ENCODE measurements at places on chromosomes 7 and 10.
A peak's percentile ranks its signal among the peaks of the same experiment; 100 is the strongest.

- no peak for DNase-seq
These were observed 421.1 kb upstream of the FOXK1 start for GRCh38 chr7:4260867-4261600.

DNA sequence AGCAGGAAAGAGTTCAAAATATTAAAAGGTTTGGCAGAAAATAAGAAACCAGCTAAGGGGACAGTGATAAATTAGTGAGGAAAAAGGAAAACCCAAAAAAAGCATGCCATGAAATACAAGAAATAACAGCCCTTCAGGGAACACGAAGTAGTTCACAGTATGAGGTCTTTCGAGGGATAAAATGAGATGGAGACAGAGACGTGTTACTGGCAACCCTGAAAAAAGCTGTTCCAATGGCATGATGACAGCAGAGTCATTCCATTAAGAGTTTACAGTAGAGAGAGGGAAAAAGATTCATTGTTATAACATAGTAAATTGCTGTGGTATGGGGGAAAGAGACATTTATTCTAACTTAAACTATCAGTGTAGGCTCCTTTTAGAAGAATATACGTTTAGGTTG, 391.2 kb downstream of the ANKRD7 start:
- DNase-seq: no peak

GRCh38 chr10:14616465-14616864, 158.2 kb downstream of the FAM107B start:
- no peak for DNase-seq

GRCh38 chr7:71705901-71706596, 574.1 kb downstream of the GALNT17 start:
- DNase-seq: no peak

- peak; percentile 28 for DNase-seq
These were observed 52.6 kb downstream of the PFKP start for GRCh38 chr10:3119796-3120459.

GRCh38 chr10:103512166-103512565, 18.7 kb downstream of the NEURL1 start:
- DNase-seq: no peak

DNA sequence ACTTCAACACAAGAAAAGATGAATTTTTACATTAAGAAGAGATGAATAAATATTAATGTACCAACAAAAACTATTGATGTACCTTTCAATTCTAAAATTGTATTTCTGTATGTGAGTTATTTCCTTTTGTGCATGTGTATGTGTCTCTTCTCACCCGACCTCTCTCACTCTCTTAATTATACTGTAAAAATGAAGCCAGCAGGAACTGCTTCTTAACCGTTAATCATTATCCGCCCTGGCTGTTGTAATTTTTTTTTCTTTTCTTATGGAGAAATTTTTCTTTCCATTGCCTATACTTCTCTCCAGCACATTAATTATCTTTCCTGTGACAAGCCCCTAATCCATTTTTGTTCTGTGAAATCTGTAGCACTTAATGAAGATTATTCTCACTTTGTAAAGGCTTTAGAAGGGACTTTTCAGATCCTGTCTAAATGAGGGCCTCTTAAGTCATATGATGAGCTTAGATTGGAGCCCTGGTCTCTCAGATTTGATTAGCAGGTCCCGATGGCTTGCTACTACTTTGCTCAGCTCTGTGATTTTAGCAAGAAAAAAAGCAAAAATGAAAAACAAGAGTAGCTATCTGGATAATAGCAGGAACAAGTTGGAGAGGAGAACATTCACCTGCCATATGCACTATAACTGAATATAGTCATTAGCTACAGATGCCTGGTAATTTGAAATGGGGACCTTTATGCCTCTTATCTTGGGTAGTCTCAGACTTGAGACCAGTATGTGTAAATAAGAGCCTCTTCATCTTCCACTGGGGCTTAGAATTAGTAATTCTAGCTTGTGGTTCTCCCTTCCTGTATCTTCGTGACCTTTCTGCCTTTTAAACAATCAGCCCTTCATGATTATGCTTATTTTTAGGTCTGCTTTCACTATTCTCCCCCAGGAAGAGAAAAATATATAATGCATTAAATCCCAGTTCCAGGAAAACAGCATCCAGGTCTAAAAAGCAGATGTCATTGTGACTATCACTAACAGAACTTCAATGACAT, 80.0 kb upstream of the COL1A2 start:
- no peak for DNase-seq

GRCh38 chr7:30912021-30912730, 523 bp downstream of the AQP1 start:
- DNase-seq: no peak

DNA sequence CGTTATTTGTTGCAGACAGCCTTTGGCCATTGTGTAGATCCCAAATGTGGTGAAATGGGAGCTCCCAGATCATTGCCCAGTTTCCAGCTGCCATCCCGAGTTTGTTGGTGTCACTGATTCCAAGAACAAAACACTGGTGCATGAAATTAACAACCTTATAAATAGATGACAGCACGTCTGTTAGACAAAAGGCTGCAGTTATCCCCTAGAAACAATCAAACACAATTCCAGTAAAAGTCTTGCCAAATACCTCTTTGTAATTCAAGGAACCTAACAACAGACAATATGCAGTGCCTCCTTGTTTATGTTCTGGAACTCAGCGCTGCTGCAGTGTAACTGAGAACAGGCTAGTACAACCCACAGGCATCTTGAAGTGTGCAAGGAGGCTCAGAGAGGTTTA, 404.5 kb downstream of the PAXIP1 start:
- no peak for DNase-seq

DNA sequence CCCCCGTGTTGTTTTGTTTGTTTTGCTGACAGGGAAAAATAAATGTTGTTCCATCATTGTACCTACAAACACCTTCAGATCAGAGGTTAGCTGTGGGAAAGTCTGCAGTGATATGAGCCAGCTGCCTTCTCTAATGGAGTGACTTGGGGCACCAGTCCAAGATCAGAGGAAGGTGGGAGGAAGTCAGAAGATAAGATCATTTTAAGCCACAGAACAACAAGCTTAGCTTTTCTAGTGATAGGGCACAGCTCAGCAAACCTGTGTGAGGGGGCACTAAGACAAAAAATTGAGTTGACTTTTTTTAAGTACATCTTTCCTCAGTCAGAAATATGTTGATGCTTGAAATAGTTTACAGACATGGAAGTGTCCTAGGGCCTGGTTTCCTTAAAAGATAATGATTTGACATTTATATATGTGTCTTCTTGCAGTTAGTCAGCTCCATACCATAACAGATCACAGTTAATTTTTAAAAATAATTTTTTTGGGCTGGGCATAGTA, 240.3 kb upstream of the KAT6B start:
- no peak for DNase-seq

- DNase-seq: no peak
These were observed 304.1 kb upstream of the COBL start for GRCh38 chr7:51620706-51621105.

DNA sequence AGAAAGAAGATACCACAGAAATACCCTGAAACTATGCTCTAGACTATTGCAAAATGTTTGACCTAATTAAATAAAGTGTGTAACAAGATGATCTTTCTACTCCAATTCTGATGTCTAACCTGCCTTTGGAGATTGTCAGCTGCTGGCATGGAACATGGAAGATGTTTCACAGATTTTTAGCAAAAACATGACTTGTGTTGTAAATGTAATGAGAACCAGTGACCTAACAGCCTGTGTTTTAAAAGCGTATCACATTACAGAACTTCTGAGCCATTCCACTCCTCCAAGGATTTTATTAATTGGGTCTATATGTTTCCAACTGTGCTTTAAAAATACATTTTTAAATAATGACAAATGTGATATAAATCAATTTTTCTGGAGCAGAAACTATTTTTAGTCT, 526.3 kb upstream of the SEMA3D start:
- no peak for DNase-seq

- no peak for DNase-seq
These were observed 652.7 kb downstream of the ANKRD7 start for GRCh38 chr7:118877187-118877586.

DNA sequence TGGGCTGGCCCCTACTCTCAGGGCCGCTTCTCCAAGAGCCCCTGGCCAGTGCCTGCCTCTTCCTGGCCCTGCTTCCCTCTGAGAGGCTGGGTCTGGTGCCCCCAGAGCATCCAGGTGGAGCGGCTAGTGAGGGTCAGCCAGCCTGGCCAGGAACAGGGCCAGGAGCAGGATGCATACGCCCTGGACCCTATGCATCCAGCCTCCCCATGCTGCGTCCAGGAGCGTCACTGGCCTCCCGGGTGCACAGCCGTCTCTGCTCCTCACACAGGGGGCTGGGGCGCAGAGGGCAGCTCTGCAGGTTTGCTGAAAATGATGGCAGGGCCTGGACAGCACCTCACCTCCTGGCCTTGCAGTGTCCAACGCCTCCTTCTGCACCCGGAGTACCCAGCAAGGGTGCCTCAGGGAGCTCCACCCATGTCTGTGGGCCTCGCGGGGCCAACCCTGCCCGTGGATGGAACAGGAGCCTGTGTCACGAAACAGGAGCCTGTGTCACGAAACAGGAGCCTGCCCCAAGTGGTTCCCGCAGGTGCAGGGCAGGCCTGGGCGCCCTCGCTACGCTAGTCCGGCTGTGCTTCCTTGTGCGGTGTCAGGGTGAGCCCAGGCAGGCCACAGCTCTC, 246.2 kb upstream of the PPP2R2D start:
- DNase-seq: no peak

DNA sequence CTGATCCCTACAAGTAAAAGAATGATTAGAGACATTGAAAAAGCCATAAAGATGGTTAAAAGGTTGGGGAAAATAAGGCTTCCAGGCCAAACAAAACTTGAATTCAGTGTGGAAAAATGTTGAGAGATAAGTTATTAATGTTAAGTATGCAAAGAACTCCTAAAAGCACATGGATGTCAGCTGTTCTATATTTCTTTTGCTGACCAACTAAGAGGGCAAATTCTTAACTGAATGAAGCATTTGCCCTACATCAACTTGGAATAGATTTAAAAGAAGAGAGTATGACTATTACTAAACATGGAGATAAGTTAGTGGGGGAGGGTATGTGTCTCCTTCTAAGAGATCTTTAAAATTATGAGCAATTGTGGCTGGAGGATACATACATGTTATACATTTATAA, 124.8 kb downstream of the KIAA1217 start:
- no peak for DNase-seq

DNA sequence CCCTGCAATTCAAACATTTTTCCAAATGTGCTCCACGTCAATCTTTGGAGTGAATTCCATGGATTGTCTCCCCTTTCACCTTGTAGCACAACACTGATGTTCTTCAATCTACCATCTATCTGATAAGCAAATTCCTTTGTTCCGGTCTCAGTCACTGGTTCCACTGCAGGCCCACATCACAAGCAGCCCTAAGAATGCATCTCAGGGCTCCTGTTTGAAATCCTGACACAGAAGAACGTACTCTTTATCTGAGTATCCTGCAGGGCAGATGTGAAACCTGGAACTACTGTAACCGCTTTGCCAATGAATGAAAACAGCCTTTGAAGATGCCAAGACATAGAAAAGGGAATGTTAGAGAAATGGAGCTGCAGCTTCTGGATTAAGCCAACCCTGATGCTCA, 62.9 kb upstream of the FAM133B start:
- no peak for DNase-seq

GRCh38 chr10:125591886-125592285, 91.1 kb downstream of the TEX36 start:
- no peak for DNase-seq

DNA sequence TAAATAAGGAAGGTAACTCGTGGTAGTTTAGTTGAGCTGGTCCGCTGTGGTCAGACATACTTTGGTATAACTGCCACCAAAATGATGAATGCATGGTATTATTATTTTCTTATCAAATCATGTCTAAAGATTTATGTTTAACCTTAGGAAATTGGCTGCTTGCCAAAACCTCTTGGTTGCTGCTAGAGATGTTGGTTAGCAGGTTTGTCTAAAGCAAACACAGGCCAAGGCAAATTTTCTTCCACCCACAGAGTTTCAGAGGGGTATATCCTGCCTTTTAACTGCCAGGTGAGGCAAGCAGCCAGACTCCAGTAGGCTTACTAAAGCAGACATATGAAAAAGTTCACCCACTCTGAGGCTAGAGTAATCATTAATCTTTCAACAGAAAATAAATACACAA, 101.4 kb downstream of the SEMA3E start:
- peak; percentile 9 for DNase-seq

GRCh38 chr10:23534326-23534725, 95.5 kb downstream of the OTUD1 start:
- no peak for DNase-seq

DNA sequence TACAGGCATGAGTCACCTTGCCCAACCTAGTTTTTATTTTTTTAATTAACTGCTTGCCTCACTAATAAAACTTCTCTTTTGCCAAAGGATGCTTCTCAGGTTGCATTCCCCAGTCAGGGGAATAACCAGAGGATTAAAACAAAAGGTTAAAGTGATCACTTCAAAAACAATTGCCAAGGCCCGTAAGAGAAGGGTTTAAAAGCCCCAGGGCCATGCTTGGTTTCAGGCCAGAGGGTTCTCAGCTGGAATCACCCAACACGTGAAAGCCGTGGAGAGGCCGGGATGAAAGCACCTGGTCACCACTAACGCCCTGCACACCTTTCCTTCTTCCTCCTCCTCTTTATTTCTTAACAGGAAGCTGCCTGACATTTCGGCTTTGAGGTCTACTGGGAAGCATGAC, 587.5 kb downstream of the PTPRN2 start:
- no peak for DNase-seq

DNA sequence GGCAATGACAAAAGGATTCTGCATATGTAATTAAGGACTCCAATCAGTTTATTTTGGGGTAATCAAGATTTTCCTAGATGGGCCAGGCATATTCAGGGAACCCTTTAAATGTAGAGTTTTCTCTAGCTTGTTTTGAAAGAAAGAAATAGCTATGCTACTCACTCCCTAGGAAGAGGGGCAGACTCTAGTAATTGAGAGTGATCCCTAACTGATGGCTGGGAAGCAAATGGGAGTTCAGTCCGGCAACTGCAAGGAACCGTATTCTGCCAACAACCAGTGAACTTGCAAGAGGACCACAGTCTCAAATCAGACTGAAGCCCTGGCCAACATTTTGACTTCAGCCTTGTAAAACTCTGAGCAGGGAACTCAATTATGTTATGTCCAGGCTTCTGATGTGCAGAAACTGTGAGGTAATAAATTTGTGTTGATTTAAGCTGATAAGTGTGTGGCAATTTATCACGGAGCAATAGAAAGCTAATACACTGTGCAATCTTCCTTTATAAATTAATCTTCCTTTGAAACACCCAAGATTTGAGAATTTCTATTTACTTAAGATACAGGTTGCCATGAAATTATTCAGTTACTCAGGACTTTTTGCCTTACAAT, 14.0 kb downstream of the AOAH start:
- no peak for DNase-seq

DNA sequence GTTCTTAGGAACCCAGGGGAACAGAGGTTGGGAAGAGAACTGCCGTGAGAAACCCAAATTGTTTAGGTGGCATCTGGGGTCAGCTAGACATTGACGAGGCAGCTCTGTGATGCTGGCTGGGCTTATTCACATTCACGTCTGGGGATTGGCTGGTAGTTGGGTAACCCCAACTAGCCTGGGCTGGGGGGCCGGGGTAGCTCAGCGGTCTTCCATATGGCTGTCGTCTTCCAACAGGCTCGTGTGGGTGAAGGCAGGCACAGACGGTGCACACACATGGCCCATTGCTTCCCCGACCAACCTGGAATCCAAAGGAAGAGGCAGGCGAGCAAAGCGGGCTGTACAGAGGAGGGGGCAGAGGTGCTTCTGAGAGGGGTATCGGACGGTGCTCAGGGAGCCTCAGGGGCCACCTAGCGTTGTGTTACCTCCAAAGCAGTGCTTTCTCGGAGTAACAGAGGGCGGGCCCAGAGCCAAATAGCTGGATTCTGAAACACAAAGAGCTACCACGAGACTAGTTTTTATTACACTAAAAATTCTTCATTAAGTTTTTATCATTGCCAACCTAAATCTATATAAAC, 34.5 kb downstream of the MKI67 start:
- DNase-seq: no peak

- DNase-seq: no peak
These were observed 16.3 kb upstream of the SLC29A4 start for GRCh38 chr7:5266191-5267028.
